ENCODE measurements at places on chromosomes 2 and 18. TPM values are rescaled to one million over a fixed set of nuclear protein-coding genes. Genes with fewer than 3 reads are reported as not detected.

UGT1A8 gene
- total RNA-seq: not detected

- no peaks in the 10 kb centered on the region for H3K27me3 ChIP-seq
- H3K4me1 ChIP-seq: peaks cover 41% of the 10 kb centered on the region
- DNase-seq: no peak
Measured at GRCh38 chr2:168495524-168495923, 39.5 kb downstream of the CERS6 start.

DNA sequence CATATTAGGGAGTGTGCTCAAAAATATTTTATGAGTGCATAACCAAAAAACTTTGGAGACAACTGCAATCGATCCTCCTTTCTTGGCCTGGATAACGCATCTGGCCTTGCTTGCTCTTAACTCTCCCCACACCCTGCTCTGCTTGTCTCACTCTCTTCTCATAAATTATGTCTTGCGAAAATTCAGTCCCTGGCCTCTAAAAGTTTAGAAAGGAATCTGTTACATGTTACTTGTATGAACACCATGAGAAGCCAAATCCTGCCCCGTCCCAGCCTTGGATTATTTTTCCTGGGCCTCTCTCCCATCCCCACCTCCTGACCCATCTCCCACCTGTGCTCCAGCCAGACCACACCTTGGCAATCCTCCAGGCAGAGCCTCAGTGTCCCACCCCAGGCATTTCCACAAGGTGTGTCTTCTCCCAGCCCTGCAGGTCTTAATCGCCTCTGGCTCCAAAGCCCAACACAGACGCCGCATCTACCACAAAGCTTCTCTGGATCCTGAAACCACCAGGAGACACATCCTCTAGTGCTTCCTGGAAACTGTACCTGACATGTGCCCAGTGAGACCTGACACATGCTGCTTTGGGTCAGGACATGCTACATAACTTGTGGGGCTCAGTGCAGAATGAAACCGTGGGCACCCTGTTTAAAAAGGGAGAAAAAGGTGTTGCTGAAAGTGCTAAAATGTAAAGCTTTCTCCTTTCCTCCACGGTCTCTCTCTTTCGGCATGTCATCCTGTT, 99.6 kb upstream of the ST3GAL5 start:
- H3K4me1 ChIP-seq: peaks cover 17% of the 10 kb centered on the region
- no peaks in the 10 kb centered on the region for H3K27me3 ChIP-seq
- no peak overlapping the region for H3K27ac ChIP-seq
- peaks cover 1% of the 10 kb centered on the region for H3K36me3 ChIP-seq

GRCh38 chr18:13395577-13395976, 177.0 kb downstream of the LDLRAD4 start:
- peaks cover under 1% of the 10 kb centered on the region for H3K4me1 ChIP-seq
- H3K4me3 ChIP-seq: no peak overlapping the region
- no peak for DNase-seq

DNA sequence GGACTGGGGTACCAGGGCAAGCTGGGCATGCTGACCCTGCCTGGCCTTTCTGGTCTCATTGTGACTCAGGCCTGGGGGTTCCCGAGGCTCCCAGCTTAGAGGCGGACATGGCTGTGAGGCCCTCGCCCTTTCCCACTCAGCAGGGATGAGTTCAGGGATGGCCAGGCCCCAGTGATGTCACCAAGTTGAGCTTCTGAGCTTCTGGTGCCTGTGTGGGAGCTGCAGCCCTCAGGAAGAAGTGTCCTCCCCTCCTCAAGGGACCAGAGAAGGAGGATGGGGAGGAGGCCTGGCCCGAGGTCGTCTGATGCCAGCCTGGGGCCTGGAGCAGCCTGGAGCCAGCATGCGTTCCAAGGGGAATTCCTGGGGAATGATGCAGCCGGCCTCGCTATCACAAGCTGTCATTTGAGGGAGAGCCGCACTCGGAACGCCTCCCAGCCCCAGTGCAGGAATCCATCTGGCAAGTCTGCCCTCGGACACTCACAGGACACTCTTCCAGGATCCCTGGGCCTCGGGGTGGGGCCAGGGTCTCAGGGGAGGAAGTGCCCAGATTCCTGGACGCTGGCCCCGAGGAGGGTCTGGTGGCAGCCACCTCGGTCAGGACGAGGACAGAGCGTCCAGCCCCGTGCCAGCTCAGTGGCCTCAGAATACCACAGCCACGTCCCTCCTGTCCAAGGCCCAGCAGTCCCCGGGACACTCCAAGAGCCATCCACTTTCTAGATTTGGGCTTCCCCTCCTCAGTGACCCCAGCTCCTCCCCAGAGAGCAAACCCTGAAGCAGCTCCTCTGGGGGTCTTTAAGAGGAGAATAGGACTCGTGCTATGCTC, 61.2 kb upstream of the GPC1 start:
- DNase-seq: no peak
- no peaks in the 10 kb centered on the region for H3K36me3 ChIP-seq
- no peaks in the 10 kb centered on the region for H3K27me3 ChIP-seq

DNA sequence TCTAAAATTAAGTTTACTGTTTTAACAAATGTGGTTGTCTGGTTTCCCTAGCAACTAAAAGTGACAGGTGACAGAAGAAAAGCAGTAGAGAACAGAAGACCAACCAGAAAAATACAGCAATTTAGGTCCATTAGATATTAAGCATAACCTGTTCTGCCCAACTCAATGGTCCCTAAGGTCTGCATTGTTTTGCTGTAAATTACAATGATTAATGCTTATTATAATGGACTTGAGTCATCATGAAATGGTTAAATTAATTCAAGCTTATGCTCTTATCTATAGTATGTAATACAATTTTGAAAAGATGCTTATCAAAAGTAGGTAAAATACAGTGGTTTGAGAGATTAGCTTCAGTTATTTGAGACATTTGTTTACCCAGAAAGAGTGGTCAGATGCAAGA, 378.0 kb downstream of the GRB14 start:
- H3K27ac ChIP-seq: no peak overlapping the region
- no peak overlapping the region for H3K4me3 ChIP-seq
- no peaks in the 10 kb centered on the region for H3K36me3 ChIP-seq
- no peak for DNase-seq
- no peaks in the 10 kb centered on the region for H3K4me1 ChIP-seq

GRCh38 chr2:60313470-60314172, 239.8 kb downstream of the BCL11A start:
- H3K27me3 ChIP-seq: peaks cover 18% of the 10 kb centered on the region
- no peak overlapping the region for H3K27ac ChIP-seq
- no peak overlapping the region for H3K4me3 ChIP-seq
- DNase-seq: no peak
- no peaks in the 10 kb centered on the region for H3K36me3 ChIP-seq

GRCh38 chr2:16398486-16399043, 267.1 kb downstream of the CYRIA start:
- H3K27me3 ChIP-seq: no peaks in the 10 kb centered on the region
- no peaks in the 10 kb centered on the region for H3K4me1 ChIP-seq
- DNase-seq: no peak
- no peak overlapping the region for H3K4me3 ChIP-seq

CDH19 gene
- not detected for total RNA-seq

DNA sequence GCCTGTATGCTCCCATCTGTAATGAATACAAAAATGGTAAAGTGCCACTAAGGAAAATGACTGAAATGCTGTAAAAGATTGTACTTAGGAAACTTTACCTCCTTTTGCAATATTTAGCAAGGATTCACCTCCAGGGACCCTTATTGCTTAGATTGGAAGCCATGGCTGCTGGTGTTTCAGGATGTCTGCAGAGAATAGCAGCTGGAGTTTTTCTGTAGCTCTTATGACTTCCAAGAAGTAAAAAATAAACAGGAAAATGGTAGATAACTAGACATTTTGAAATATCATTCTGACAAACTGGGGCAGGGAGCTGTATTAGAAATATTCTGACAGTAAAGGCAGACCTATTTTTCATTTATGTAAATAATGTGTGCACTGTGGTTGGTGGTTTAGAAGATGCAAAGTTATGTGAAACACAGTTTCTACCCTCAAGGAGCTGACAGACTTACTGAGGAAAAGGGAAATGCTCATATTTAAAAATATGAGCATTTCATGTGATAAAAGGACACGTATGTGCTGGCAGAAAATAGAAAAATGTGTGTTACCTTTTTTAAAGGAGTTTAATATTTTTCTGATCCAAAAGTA, 224.9 kb upstream of the BOD1L2 start:
- no peak overlapping the region for H3K4me3 ChIP-seq
- H3K27ac ChIP-seq: no peak overlapping the region
- no peak for DNase-seq
- H3K27me3 ChIP-seq: no peaks in the 10 kb centered on the region
- H3K36me3 ChIP-seq: peaks cover 2% of the 10 kb centered on the region

All from activated CD4-positive, alpha-beta T cell treated with anti-CD3 and anti-CD28 coated beads, Interleukin-2, amount 10 ng/mL, durations not matched to agents 7 days and 5 days (primary cell).